ENCODE measurements at places on chromosomes 3 and 15. TPM values are rescaled to one million over a fixed set of nuclear protein-coding genes. Genes with fewer than 3 reads are reported as not detected.

- DNase-seq: peak; percentile 69
These were observed 89.0 kb upstream of the FGF12 start for GRCh38 chr3:192816351-192816750.

GRCh38 chr3:30281526-30281925 is 324.9 kb upstream of the TGFBR2 start:
- DNase-seq: no peak

DNA sequence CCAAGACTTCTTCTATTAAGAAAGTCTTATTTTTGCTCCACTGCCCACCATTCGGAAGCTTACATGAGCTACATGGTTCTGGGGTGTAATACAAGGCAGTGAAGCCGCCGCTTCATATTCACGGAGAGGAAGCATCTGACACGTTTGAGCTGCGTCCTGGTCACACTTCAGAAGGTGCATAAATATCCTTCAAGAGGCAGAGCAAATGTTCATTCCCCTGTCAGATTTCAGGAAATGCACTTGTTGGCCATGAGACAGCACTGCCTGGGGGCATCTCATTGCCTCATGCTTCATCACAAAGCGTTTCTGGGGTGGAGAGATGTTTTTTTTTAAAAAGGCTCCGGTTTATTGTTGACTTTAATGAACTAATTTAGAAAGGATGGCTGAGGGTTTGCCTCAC is 119.9 kb downstream of the CADPS start:
- DNase-seq: no peak

GRCh38 chr3:45120359-45121158 is 25.6 kb downstream of the CDCP1 start:
- no peak for DNase-seq

DNA sequence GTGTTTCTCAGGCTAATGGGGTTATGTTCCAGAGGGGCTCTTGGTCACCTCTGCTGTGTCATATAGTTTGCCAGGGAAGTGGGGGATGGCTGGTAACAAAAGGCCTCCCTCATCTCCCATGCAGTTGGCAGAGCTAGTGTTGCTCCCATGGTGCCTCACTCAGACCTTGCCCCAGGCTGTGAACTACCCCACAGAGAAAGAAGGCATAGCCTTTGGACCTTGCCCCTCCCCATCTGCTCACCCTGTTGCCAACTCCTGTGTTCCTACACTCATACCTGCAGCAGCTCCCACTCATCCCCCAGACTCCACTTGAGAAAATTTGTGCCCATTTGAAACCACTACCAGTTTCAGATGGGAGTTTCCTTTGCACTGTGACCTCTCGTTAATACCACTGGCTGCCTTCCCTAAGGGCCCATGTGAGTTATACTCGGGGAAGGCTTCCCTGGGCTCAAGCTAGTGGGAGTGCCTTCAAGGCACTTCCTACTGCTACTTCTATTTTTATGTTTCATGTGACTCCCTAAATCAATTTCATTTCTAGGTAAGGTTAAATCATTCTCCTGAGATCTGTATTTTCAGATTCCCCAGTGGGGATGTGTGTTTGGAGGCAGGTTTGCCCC is 25.3 kb upstream of the COPB2 start:
- no peak for DNase-seq

DNA sequence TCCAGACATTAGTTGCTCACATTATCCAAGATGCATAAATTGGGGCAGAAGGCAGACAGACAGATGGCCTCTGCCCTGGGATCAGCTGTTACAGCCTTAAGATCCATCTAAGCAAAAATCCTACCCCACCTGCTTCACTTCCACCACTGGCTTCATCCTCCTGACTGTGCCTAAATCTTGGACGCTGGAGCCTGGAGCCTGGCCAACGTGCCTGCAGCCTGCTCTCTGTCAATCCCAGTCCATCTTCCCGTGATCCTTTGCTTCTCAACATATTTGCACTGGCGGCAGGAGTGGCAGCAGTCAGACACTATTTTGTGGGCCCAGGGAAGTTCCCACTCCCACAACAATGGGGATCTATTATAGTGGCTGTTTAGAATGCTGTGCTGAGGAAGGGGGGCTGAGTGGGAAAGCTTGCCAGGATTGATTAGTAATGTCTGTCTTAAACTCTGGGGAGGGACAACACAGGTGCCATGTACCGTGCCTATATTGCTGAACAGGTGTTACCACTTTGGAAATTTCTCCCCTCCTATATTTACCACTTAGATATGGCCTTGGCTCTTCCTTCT is 121.2 kb downstream of the MEGF11 start:
- no peak for DNase-seq

GRCh38 chr3:127222664-127223063 is 29.7 kb downstream of the PRR23E start:
- no peak for DNase-seq

DNA sequence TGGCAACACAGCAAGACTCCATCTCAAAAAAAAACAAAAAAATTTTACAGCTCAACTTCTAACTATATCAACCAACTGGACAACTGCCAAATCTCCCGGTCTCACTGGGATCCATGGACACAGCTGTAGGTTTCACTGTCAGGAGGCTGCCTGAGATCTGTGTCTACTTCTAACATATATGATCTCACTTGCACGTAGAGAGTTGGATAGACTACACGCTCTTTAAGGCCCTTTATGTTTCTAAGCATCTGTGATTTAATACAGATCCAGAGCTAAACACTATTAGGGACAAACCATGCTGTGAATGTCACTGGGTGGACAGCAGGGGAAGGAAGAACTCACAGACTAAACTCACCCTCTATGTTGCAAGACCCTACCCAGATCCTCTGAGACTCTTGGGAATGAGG is 13.0 kb upstream of the APOD start:
- DNase-seq: peak; percentile 40

DNA sequence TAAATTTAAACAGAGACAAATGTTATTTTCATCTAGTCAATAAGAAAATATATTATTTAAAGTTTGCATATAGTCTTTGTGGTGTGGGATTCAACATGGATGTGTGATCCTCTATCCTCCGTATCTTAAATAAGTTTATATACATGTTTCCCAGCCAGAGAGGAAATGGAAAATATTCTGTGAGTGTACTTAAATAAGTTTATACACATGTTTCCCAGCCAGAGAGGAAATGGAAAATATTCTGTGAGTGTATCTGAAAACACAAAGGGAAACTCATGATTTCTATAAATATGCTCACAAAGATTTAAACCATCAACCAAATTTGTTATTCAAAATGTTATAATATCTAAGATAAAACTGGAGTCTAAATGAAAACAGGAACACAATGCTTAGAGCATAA is 110.0 kb upstream of the MELTF start:
- DNase-seq: peak; percentile 32

- no peak for DNase-seq
These were observed 49.5 kb downstream of the WHAMM start for GRCh38 chr15:82858932-82859331.

GRCh38 chr15:81000144-81000623 is 539 bp upstream of the TLNRD1 start:
- DNase-seq: peak; percentile 55

DNA sequence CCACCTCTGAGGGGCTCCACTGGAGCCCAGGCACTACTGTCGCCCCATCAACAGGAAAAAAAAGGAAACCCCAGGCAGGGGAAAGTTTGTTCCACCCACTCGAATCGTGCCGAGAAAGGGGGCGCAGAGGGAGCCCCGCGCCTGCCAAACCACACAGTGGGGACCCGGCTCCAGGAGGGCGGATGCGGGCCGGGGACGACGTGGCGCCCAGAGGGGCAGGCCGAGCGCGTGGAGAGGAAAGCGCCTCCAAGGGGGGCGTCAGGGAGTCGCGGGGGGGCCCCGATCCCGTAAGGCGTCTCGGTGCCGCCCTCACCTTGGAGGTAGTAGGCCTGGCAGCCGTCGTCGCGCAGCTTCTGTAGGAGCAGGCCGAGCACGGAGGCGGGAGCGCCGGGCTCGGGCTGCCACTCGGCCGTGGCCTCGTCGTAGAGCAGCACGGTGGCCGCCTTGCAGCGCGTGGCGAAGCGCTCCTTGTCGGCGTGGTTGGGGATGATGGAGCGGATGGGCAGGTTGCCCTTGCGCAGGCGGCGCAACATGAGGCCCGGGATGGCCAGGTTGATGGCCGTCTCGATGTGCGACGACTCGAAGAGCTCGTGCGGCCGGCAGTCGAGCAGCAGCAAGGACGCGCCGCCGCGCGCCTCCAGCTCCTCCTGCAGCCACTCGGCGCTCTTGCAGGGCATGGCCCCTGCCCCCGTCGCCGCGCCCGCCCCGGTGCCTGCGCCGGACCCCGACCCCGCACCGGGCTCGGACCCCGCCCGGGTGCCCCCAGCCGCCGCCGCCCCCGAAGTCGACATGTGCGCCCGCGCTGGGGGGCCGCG is 627 bp downstream of the DUSP7 start:
- DNase-seq: no peak

- DNase-seq: peak; percentile 86
These were observed 95.0 kb downstream of the ATG7 start for GRCh38 chr3:11367143-11367693.

DNA sequence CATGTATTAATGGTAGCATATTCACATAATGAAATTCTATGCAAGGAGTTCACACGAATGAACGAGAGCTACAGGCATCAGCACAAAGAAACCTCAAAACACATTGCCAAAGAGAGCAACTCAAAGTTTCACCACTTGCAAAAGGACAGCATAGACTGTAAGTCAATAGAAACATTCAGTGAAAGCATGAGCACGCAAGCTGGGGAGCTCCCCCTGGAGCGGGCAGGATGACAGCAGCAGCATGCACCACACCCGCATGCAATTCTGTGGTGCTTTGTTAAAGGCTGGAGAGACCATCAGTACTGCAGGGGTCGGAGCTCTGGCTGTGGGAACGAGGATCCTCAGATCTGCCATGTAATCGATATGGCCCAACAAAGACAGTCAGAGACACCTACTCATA is 18.7 kb downstream of the OCA2 start:
- DNase-seq: peak; percentile 40

DNA sequence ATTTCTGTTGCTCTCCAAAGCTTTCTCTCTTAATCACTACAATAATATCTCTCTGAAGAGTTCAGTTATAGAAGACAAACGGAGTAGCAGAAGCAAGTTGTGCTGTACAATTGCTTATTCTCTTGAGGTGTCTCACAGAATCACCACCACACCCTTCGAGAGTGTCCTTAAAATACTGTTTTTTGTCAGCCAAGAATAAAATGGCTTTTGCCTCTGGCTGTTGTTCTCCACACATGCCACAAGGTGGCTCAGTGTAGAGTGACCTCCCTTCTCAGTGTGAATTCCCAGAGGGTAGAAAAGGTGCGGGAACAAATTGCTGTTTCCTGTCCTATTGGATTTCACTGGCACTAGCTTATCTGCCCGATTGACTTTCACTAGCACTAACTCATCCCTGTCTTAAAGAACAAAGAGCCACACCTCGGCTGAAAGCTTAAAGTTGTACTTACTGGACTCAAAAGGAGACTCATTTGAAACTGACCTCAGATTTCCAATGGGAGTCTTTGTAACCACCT is 134.2 kb upstream of the SATB1 start:
- DNase-seq: no peak

DNA sequence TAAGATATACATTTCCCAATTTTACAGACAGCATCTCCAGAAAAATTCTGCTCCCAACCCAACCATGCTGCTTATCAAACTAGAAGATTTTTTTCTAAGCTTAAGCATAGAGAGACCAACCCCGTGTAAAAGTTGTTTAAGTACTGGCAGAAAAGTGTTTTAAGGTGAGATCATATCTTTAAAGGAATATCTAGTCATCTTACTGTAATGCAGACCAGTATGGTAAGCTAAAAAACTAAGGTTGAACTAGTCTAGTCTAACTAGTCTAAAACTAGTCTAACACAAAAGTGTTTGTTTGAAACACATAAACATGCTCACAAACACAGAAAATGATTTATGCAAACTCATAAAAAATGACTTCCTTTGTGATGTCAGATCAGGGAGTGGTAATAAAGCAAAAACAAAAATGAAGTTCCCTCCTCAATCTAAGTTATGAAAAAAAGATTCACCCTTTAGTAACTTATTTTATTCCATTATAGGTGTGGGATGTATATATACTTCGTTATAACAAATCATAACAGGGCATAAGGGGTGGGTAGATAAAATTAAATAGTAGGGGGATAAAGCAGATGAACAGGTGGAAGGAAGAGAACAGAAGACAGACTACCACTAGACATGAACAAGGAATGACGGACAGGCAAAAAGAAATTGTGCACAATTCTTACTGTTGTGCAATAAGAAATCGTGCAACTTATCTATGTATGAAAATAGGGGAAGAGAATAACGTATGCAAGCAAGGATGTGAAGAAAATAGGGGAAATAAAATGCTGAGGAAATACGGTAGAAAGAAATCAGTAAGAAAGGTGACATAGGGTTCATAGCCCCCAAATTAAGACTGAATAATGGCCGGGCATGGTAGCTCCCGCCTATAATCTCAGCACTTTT is 10.0 kb downstream of the MYO5A start:
- DNase-seq: no peak

- no peak for DNase-seq
These were observed 259.4 kb upstream of the NSMCE3 start for GRCh38 chr15:29529043-29529442.

Gene CACNA2D2
- total RNA-seq: 1.4 TPM

Gene SEMA7A
- 11.7 TPM for total RNA-seq

Gene HGD
- total RNA-seq: not detected

Gene UBE2E2
- total RNA-seq: 111 TPM

Gene CCDC9B
- 5.3 TPM for total RNA-seq

Measured in skin of body (tissue), 3 donors.